ENCODE measurements at places on chromosomes 12 and 14.

DNA sequence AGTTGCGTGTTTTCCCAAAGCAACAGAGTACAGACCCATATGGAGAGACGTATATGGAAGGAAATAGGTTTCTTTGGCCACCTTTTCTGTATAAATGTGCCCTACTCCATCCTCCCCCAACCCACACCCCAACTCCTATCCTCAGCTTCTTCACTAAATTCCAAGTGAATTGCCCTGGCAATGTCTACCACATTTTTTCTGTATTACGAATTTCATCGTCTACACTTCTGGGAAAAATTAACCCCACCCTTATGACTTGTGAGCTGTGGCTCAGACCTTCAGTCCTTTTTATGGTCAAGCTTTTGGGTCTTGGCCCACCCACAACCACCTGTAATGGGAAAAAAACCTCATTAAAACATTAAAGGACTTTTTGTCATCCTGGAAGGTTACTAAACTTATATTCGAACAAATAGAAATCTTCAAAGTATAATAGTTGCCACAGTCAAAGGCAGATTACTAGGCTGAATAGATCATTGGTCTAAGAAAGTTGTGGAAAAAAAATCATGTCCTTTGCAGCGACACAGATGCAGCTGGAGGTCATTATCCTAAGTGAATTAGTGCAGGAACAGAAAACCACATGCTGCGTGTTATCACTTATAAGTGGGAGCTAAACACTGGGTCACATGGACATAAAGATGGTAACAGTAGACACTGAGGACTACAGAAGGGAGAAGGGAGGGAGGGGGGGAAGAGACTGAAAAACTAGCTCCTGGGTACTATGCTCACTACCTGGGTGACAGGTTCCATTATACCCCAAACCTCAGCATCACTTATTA lies 15.7 kb upstream of the NFKBIA start:
- no peak for DNase-seq

GRCh38 chr12:93080452-93080851 lies 151.4 kb upstream of the EEA1 start:
- DNase-seq, result no peak

GRCh38 chr14:104253223-104253822 lies 114.9 kb downstream of the KIF26A start:
- DNase-seq, result no peak

DNA sequence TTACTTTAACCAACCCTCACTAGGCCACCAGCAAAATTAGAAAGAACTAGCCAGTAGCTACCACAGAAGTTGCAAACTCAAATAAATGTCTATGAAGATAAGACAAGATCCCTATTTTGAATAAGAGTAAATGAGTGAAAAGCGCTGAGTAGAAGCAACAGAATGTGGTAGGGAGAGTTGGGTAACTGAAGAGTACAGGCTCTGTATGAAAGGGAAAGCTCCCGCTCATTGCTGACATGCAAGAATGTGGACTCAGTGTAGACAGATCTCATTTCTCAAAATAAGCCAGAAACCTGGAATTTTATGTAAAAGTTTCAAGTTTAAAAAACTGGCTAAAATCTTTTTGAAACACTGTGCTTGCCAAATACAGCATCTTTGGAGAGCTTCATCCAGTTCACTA lies 63.9 kb downstream of the NAV3 start:
- no peak for DNase-seq

DNA sequence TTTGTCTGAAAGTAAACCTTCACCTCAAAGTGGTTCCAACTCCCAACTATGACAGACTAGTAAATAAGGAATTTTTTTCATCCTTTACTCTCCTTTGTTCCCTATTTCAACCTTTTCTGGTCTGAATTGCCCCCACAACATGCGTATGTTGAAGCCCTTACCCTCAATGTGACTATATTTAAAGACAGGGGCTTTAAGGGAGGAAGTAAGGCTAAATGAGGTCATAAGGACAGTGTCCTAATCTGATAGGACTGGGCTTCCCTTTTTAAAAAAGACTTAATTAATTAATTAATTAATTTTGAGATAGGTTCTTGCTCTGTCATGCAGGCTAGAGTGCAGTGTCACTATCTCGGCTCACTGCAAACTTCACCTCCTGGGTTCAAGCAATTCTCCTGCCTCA lies 86.3 kb downstream of the VCPKMT start:
- DNase-seq, result no peak

GRCh38 chr14:90295870-90296516 lies 35.7 kb downstream of the NRDE2 start:
- peak; percentile 63 for DNase-seq

DNA sequence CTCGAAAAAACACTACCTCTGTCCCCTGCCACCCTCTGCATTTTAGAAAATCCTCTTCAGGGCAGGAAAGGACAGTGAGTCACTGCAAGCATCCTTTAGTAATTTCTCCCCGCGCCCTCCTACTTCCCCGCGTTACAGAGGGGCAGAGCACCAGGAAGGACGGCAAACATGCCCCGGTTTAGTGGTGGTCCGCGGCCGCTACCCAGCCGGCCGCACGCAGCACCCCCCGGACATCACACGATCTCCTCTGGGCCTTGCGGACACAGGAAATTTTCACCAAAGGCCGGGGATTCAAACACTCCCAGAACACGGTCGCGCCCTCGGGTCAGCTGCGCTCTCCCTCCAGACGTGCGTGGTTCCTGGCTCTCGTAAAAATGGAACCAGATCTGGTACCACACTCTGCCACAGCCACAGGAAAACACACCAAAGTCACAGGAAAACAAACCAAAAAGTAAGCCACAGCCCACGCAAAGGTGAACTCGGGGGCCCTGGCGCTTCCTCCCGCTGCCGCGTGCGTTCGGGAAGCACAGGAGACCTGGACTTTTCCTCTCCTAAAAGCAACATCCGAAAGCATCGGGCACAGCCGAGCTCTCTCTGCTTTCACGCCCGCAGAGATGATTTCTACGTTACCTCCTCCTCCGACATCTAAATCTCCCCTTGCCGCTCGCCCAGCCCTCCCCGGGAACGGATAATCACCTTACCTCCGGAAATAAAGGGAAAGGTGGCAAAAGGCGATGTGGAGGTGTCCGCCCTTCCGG lies 839 bp downstream of the SLC38A1 start:
- no peak for DNase-seq

DNA sequence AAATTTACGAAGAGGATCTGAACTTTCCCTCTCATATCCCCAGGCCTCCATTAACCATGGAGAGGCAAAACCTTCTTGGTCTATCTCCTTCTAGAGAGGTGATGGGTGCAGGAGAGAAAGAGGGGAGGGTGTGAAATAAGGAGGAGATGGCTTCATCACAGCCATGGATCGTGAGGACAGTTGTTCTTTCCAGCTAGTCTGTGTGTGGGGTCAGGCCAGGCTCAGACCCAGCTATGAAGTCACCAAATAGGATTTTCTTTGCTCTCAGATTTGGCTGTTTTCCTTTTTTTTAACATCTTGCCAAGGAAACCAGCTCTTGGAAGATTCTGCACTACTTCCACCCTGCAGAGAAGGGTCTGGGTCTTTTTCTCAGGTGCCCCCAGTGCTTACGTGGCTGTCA lies 64.9 kb upstream of the FAM181A start:
- DNase-seq, result no peak

- DNase-seq, result no peak
Observed at GRCh38 chr14:32167907-32168306, 33.9 kb upstream of the RNU6-7 start.

- no peak for DNase-seq
Observed at GRCh38 chr12:96194576-96194889, 358 bp downstream of the ELK3 start.

- DNase-seq, result peak; percentile 47
Observed at GRCh38 chr14:102949062-102949800, 26.8 kb downstream of the AMN start.

- DNase-seq, result no peak
Observed at GRCh38 chr12:66602483-66603143, 76.3 kb downstream of the GRIP1 start.
